Activated CD4-positive, alpha-beta T cell treated with anti-CD3 and anti-CD28 coated beads for 1 hour (primary cell): ENCODE measurements at places on chromosomes 5 and 9.

GRCh38 chr5:169873642-169874041, 106.7 kb downstream of the INSYN2B start:
- no peak for DNase-seq

- DNase-seq: no peak
Observed at GRCh38 chr5:6359555-6360322, 18.6 kb downstream of the MED10 start.

GRCh38 chr5:137619191-137619870, 116.6 kb downstream of the KLHL3 start:
- DNase-seq: no peak

DNA sequence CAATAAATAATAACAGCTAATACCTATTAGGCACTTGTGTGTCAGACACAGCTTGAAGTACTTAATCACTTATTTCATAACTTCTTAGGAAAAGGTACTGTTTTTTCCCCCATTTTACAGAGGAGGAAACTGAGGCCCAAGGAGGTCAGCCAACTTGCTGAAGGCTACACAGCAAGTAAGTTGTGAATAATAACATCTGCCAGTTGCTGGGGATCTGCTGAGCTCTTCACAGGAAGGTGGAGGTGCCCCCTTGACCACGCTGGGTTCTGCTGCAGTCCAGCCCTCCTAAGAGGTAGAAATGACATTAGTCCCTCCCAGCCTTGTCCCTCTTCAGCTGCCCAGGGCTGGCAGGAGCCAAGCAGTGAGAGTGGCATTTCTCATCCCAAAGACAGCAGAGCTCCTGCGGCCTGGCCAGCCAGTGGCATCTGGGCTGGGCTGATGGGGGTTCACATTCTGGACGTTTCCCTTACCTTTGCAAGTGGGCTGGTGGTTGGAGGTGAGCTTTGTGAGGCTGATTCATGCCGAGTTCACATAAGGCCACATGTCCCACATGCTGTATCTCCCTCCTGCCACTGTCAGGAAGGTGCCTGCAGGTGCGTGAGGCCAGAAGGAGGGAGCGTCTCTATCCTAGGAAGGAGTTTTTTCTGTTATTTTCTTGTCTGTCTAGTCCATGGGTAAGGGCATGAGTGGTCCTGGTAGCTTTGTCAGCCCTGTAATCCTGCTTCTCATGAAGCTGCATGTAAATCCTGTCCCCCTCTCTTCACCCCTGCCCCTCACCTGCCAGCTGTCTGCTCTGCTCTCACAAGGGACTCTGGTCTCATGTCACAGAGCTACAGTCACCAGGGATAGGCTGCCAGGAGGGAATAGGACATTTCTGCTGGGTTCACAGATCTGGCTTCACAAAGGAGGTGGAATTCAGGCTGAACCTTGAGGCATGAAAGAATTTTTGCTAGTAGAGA, 171.7 kb downstream of the MACROH2A1 start:
- DNase-seq: no peak

DNA sequence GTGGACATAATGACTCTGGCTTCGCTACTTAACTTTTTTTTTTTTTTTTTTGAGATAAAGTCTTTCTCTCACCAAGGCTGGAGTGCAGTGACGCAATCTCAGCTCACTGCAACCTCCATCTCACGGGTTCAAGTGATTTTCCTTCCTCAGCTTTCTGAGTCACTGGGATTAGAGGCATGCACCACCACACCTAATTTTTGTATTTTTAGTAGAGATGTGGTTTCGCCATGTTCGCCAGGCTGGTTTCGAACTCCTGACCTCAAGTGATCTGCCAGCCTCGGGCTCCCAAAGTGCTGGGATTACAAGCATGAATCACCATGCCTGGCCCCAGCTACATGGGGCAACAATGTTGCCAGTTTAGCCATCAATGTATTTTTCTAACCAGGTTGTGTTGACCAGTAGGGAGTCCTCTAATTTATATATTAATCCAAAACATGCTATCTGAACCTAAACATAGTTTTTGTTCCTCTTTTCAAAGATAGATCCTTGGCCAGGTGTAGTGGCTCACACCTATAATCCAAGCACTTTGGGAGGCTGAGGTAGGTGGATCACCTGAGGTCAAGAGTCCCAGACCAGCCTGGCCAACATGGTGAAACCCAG, 120.3 kb upstream of the LHFPL2 start:
- no peak for DNase-seq

DNA sequence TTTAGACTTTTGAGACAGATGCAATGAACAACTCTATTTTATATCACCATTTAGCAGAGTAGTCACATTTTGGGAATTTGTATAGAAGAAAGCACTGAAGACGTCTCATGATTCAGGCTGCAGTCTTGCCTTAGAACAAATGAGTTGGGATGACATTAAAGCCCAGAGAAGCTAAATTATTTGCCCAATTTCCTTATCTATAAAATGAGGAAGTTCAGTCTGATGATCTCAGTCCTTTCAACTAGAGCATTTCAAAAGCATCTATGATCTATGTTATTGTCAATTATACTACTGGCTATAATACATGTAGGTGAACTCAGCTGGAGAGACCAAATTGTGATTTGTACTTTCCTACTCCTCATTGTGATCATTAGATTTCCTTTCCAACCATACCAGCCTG, 154.1 kb downstream of the OSTF1 start:
- no peak for DNase-seq

DNA sequence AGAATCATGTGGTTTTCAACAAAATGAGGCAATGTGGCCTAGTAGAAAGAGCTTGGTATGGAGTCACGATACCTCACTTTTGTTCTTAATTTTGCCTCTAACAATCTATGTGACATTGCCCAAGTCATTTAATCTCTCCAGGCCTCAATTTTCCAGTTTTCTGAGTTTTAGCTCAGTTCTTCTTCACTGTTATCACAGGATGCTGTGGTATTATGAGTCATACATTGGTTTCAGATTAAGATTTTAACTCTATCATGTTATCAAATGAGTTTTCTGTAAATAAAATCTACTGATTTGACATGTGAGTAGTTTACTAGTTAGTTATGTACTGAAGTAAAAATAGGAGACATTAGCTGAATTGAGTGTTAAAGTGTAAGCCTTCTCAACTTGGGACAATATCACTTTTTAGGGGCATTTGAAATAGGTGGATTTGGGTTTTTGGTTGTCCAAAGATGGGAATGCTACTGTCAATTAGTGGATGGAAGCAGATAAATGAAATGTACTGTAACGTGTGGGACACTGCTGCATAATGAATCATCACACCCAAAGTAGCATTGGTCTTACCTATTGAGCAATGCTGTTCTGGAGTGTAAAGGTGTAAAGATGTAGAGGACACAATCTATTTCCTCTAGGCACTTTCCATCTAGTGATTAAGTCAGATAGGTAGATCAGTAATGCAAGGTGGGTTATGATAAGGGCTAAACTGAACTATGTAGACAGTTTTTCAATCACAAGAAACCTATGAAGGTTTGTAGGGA, 73.3 kb downstream of the NNT start:
- DNase-seq: no peak

GRCh38 chr5:90022002-90022710, 387.4 kb downstream of the CETN3 start:
- no peak for DNase-seq

DNA sequence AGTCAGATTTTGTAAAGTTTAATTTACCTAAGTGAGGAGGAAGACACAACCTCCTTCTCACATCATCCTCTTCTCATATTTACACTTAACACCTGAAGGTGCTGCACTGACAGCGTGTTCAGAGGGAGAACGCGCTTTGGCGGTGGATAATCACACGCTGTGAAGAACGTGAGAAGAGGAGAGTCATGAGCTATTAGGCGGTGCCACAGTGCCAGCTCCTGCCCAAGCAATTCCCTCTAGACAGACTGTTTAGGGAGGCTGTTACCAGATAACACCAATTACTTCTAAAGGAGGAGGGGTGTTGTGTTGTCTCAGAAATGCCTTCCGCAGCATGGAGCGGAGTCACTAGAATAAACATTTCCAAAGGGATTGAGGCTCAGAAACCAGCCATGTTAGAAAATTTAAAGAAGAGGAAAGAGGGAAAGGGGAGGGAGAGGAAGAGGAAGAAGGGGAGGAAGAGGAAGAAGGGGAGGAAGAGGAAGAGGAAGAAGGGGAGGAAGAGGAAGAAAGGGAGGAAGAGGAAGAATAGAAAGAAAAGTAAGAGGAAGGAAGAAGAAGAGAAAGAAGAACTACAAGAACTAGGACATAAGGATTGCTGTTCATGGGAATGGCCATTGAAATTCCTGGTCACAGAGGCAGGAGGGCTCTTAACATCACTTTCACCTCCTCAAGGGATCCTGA, 37.3 kb upstream of the WWC1 start:
- no peak for DNase-seq

GRCh38 chr5:102902647-102903046, 147.5 kb downstream of the PAM start:
- DNase-seq: no peak

- DNase-seq: no peak
Observed at GRCh38 chr5:147743678-147744374, 38.7 kb downstream of the JAKMIP2 start.

DNA sequence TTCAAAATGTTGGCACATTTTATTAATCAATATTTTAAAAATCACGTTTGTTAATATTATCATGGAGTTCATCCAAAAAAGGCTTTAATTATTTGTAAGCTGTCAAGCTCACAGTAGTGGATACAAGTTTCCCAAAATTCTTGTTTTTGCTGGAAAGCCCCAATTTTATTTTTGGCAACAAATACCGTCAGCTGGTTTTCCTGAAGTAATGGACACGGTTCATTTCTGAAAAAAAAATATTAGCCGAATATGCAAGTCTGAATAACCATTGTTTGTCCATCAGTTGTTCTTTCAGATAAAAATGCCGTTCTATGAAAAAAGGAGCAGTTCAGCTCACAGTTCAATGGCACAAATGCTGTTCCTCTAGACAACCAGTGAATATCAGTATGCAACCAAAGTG, 101.5 kb upstream of the RAI14 start:
- no peak for DNase-seq

DNA sequence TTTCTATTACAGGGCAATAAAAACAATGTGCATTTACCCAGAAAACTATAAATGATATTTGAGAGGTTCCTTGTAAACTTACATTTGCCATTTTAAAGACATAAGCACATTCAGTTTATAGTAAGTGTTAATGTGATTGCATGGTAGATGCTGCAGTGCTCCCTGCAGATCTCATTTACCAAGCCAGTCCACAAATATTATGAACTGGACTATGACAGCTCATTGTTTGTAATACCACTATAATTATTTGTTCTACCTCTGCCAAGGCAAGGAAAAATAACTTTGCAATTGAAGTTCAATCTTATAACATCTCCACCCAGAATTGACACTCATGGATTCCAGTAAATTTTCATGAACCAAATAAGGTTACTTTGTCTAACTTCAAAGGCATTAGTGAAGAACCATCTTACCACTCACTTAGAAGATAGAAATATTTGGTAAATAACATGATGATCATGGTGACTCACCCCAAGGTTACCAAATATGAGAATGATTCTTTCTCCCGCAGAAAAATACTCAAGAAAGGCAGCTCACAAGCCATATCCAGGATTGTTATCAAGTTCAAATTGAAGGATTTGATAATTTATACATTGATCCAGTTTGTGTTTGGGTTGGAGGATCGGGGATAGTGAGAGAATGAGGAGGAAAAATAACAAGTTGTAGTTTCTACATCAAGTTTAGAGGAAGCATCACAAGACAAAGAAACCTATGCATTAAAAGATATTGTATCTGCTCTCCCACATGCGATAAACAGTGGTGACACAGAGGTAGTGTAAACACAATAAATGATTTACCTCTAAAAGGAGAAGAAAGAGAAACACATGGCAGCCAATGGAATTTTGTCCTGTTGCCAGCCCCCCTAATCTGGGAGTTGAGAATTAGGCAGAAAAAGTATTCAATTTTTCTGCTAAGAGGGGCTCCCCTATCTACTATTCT, 29.5 kb downstream of the CDH9 start:
- DNase-seq: no peak

GRCh38 chr9:13832446-13832845, 481.5 kb downstream of the NFIB start:
- no peak for DNase-seq

GRCh38 chr5:111615054-111615453, 102.7 kb upstream of the STARD4 start:
- no peak for DNase-seq

DNA sequence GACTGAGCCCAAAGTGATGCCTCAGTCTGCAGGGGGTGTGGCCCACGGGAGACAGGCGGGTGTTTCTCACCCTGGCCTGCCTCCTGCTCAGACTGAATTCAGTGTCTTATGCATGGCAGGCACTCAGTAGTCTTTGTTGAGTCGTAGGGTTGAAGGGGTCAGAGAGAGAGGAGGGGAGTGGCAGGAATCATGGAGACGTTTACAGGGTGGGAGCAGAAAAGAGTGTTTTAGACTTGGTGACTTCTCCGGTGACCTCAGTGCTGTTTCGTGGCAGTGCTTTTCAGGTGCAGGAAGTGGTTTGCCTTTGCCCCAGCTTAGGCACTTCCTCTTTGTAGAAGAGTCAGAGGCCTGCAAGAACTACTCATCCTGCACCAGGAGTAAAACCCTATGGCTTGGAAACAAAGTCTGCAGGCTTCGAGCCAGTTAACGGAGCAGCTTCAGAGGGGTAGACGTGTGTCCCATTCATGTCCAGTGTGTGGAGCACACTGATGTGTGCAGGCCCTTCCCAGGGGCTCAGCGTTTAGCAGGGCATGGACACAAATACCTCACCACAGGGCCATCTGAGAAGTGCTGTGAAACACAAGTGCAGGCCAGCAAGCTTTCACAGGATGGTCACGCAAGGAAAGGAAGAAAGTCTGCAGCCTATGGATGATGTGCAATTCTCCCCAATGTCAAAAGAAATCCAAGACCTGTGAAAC, 24.5 kb upstream of the SEMA4D start:
- peak; percentile 66 for DNase-seq

DNA sequence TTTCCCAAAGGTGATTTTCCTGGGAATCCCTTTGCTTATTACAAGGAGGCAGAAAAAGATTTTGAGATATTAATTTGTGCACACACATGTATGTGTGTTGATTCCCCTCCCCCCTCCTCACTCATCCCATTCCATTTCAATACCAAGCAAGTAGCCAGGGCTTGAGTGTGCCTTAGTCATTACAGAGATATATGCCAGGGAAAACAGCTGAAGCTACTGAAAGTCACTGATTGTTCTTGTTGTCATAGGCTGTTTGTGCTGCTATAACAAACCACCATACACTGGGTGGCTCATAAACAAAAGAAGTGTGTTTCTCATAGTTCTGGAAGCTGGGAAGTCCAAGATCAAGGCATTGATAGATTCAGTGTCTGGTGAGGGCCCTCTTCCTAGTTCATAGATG, 158.6 kb downstream of the BAAT start:
- no peak for DNase-seq

DNA sequence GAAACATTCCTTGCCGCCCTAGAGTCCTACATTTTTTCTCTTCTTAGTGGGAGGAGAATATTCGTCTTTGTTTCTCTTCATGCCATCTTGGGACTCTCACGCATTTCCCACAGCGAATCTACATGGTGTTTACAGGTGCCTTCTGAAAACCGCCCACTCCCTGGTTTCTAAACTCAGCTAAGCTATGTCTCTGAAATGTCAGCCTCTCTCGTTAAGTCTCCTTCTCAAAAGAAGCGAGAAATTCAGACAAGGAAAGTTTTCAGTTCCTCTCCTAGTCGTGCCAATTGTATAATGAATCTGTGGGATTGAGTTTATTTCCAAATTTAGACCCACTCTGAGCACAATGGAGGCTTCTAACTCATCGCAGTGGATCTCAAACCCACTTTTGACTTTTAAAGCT, 186.8 kb upstream of the NFIB start:
- DNase-seq: no peak
